Hematopoietic multipotent progenitor cell treated with erythropoietin and hydrocortisone succinate and interleukin-3 and kit ligand, for 8 days (in vitro differentiated cells): ENCODE measurements at places on chromosomes 5 and 9.

DNA sequence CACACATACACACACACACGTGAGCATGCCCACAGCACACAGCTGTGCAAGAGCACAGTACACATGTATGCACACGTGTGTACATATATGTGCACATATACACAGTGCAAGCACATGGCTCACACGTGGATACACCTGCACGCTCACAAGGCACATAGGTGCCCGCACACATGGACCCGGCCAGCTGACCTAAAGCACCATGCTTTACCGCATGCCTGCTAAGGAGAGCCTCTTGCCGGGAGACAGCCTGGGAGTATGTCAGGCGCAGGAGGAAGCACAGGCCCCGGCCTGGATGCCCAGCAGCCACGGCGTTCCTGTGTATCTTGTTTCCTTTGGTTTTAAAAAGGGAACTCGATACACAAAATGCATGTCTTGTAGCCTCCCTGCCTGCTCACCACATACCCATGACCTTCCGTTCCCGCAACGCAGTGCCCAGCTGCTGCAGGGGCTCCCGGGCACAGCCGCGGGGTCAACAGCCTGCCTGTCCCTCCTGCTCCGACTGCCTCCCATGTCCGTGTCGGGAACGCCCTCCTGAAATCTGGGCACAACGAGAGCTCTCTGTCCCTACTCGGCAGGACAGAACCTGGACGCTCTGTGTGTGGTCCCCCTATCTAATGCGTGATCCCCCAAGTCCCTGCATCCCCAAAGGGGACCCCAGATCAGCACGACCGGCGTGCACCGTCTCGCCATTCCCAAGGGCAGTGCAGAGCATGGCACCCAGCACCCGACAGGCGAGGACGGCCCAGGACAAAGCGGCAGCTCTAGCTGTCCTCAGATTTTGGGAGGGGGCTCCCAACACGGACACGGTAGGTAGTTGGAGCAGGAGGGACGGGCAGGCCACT, 3.6 kb downstream of the SLC12A7 start:
- no peak for DNase-seq

GRCh38 chr9:121529237-121529987, 29.8 kb upstream of the GGTA1 start:
- DNase-seq = no peak

DNA sequence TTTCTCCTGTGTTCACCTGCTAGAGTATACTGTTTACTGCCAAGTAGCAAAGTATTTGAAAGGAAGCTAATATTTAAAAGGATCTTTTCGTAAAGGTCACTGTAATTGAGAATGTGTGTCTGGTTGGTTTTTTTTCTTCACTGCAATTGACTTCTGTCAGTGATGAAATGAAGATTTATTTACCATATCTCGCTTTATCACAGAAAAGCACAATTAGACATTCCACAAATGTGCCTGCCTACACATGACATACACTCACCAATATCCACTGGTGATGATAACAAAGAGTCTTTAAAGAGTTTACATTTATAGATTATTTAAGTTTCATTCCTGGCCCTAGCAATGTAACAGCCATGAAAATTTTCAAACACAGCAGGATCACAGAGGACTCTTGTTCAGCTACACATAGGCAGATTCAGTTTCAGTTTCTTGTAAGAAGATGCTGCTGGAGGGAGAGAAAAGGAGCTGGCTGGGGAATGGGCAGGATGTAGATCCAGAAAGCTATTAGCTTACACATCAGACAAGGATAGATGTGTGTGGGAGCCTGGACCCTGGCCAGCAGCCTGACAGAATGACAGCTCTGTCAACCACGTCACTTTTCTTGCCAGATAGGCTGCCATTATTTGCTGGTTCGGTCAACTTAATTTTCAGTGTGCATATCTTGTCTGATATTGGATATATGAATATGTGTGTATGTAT, 104.0 kb downstream of the GDNF start:
- DNase-seq = no peak

- peak; percentile 58 for DNase-seq
Observed at GRCh38 chr5:148687427-148687826, 33.1 kb upstream of the HTR4 start.

DNA sequence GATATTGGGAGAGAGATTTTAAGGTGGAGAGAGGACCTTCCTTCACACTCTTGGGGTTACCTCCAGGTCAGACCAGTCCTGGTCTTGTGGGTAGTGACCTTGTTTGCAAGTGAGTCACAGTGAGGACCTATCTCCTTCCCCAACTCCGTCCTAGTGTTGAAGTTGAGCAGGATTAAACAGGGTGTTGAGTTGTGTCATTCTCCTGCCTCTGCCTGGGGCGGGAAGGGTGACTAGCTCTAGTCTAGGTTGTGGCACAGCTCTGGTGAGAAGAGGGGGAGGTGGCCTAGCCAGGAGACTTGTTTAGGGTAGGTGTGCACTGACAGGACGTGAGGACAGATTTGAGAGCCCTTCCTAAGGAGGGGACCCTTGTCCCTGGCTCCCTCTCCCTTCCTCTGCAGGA, 119.6 kb upstream of the PITX1 start:
- DNase-seq = no peak

- DNase-seq = no peak
Observed at GRCh38 chr9:33140401-33141360, 26.5 kb downstream of the B4GALT1 start.

- no peak for DNase-seq
Observed at GRCh38 chr9:137074657-137075274, 2.6 kb upstream of the UAP1L1 start.

DNA sequence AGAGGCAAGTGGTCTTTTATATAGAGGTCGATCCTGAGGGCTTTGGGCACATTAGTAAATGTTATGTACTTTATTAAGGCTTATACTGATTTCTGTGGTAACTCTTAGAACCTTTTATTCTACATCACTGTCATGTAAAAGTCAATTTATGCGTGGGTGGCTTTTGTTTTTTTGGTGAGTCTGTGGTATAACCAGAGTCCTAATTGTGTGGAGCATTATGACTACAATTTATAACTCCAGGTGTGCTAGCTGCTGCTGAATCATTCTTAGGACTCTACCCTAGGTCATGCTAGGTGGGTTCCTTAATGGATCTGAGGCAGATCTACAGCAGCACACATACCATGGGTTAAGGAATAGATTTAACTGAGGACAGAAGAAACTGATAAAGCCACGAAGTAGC, 33.9 kb upstream of the KCNN2 start:
- DNase-seq = no peak

DNA sequence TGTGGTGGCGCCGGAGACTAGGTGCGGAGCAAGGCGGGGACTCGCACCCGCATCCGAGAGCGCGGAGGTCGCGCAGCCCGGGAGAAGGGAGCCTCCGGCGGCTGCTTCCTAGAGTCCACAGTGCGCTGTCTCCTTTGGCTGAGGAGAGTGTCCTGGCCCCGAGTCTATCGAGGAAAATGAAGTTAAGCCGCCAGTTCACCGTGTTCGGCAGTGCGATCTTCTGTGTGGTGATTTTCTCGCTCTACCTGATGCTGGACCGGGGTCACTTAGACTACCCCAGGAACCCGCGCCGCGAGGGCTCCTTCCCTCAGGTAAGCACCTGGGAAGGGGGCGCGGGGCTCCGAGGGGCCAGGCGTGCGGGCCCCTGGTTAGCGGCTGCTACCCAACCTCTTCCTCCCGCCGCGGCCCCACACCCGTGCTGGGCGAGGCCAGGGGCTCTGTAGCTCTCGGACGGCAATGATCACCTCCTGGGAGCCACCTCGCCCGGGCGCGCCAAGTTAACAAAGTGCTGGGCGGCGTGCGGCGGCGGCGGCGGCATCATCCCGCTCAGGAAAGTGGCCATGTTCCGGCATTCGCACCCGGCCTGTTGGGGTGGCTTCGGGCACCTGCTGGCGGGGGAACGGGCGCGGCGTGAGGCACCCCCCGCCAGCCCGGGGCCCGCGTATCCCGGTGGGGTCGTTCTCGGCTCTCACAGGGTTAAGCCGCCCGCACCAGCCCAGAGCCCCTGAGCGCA, 681 bp downstream of the MAN2A1 start:
- DNase-seq = peak; percentile 47

GRCh38 chr9:68804911-68805889, 100.2 kb downstream of the PIP5K1B start:
- DNase-seq = peak; percentile 42

GRCh38 chr5:33737697-33738096, 154.1 kb downstream of the ADAMTS12 start:
- no peak for DNase-seq

DNA sequence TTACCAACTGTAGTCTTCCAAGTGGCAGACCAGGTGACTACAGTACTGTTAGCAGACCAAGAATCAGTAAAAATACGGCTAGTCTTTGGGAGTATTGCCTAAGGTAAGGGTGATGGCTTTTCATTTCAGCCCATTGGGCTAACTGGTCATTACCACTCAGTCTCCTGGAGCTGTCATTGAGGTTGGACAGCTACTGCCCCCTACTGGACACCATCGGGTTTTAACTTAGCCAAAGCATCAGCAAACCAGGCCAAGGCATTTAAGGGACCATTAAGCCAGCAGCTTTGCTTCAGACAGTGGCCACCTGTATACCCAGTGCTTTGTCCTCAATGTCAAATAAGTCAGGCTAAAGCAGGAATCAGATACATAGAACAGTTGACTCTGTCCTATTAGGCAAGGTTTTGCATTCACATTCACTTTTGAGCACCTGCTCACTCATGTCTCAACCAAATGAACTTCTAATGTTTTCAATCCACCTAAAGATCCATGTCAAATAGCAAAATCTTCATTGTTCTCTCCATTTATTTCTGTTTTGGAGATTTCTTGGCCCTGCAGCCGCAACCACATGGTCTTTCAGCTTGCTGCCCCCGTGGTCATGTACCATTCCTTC, 117.2 kb downstream of the INVS start:
- DNase-seq = peak; percentile 85

DNA sequence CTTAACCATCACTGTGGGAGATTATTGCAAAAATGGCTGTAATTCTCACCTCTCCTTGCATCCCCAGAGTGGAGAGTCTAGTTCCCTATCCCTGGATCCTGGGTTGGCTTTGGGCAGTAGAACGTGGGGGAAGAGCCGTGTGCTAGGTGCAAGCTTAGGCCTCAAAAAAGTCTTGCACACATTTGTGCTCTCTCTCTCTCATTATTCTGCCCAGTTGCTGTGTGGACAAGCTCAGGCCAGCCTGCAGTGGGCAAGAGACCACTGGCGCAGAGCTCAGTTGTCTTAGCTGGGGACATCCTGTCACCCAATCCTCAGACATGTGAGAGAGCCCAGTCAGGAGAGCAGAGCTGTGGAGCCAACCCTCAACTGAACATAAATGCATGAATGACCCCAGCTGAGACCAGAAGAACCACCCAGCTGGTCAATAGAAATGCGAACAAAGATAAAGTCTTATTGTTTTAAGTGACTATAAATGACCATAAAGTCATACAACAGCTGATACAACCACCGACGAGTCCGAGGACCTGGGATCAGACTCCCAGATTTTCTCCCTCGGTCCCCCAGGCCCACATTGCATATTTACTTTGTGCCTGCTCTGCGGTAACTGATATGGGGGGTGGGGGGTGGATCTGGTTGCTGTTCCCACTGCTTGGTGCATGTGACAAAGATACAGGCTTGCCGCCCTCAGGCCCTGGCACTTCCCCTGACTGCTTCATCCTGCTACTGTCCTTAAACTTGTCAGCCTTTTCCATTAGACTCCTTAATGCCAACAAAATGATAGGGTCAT, 166.4 kb upstream of the MVB12B start:
- DNase-seq = no peak

DNA sequence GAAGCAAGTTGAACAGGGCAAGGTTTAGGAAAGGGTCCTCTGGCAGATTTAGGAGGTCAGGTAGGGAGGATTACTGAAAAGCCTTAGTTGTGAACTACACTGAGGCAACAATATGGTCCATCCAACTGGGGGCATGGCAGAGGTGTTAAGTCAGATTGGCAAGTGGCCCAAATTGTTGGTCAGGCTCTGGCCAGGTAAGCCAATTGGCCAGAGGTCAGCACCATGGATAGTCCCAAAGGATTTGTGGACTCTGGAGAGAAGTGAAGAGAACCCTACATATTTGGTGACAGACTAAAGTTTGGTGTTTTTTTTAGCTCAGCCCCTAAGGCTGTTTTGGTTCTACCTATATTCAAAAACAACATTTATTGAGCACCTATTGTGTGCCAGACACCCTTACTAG, 39.1 kb upstream of the RASGRF2 start:
- DNase-seq = no peak

- DNase-seq = no peak
Observed at GRCh38 chr5:79966448-79966847, 24.6 kb downstream of the MTX3 start.

- no peak for DNase-seq
Observed at GRCh38 chr5:58457050-58457449, 2.8 kb downstream of the PLK2 start.

DNA sequence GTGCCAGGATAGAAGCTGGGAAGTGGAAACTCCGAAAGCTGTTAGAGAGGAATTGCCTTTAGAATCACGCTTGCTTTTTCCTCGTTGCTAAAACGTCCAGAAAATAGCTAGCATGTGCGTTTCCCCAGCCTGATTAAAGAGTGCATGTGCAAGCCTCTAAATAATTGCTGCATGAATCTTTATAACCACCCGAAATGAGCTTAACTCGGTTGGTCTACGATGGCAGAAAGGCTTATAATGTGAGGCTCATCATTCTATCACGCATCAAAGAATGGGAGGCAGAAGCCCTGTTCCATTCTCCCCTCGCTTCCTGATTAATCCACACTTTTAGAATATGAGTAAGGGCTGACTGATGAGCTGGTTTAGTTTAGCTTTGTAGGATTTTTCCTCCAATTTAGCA, 394.6 kb upstream of the WWC1 start:
- no peak for DNase-seq

DNA sequence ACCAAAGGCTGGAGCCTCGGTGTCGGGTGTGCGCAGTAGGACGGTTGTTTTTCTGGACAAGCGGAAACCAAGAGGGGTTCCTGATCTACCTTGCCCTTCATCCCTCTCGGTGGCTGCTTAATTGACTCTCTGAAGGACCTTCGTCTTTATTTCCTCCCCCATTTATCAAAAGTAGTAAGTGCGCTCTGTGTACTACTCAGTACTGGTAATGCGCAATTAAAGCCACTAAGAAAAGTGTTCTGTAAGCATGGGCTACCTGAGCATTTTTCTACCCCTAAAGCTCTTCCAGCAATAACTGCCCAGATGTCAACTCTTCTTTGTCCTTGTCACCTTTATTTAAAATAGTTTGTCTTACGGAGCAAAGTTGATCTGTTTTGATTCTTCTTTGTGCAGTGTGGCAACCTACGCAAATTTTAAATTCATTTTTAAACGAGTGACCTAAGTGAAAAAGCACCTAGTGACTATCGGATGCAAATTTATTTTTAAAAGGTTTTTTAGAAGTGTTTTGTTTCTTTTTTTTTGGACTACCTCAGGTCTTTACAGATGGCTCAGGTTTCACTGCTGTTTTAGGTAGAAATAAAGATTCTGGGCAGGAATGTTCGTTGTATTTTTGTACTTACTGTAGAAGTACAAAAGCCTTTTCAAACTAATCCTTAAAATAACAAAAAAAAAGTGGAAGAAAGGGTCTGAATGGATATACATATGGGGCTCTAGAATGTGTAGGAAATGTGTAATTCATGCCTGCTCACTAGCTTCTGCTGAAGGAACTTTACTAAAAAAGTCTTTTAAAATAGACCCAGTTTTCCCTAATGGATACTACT, 2.0 kb downstream of the JMY start:
- DNase-seq = peak; percentile 45
